Gastroesophageal sphincter (tissue), 4 donors: ENCODE measurements at places on chromosomes 5 and 9. TPM values are rescaled to one million over a fixed set of nuclear protein-coding genes. Genes with fewer than 3 reads are reported as not detected.

The NTNG2 gene
- total RNA-seq = 1.6 TPM

The BAAT gene
- not detected for total RNA-seq

DNA sequence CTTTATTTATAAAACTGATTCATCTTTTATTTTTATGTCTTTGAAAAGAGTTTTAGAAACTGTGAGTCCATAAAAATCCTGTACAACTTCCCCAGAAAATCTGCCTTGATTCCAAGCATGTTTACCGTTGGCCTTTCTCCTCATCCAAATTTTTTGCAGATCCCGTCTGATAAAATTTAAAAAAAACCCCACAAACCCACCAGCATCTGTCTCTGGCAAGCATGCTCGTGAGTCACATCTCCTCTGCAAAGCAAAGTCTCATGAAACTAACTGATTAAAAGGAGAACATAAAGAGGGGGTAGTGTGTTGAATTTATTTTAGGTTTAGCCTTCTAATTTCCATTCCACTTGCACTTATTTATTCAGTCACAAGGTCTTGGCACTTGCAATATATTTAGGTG, 109.4 kb downstream of the MAT2B start:
- no peak for ATAC-seq

DNA sequence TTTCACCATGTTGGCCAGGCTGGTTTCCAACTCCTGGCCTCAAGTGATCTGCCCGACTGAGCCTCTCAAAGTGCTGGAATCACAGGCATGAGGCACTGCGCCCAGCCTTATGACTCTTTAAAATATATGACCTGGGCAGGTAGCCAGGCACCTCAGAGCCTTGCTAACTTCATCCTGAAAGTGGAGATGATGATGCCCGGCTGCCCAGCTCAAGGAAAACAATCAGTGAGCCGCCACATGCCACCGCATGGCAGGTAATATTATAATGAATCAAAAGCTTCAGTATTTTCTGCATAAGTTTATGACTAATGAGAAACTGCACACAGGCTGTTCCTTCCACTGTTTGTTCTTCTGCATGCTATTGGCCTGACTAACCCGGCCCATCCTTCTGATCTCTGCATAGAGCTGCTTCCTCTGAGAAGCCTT, 30.4 kb upstream of the DMRT1 start:
- peak; percentile 34 for ATAC-seq

GRCh38 chr5:122882831-122883230, 37.4 kb downstream of the SNX24 start:
- no peak for ATAC-seq

GRCh38 chr9:98412101-98412842, 156.8 kb upstream of the TBC1D2 start:
- no peak for ATAC-seq

- no peak for ATAC-seq
Observed at GRCh38 chr9:89786655-89787054, 181.8 kb downstream of the GADD45G start.

- no peak for ATAC-seq
Observed at GRCh38 chr9:117451311-117451710, 36.5 kb upstream of the ASTN2 start.
